ENCODE measurements at places on chromosomes 2 and 18.

DNA sequence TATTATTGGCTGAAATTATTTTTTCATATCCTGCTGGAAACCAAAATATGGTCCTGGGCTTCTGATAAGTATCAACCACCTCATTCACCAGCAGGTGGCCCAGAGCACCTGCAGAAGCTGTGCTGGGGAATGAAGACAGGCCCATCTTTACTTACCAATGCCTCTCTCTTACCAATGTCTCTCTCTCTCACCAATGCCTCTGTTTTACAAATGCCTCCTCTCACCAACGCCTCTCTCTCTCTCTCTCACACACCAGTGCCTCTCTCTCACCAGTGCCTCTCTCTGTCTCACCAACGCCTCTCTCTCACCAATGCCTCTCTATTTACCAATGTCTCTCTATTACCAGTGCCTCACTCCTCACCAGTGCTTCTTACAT lies 2.3 kb upstream of the MAL start:
- DNase-seq, result no peak

DNA sequence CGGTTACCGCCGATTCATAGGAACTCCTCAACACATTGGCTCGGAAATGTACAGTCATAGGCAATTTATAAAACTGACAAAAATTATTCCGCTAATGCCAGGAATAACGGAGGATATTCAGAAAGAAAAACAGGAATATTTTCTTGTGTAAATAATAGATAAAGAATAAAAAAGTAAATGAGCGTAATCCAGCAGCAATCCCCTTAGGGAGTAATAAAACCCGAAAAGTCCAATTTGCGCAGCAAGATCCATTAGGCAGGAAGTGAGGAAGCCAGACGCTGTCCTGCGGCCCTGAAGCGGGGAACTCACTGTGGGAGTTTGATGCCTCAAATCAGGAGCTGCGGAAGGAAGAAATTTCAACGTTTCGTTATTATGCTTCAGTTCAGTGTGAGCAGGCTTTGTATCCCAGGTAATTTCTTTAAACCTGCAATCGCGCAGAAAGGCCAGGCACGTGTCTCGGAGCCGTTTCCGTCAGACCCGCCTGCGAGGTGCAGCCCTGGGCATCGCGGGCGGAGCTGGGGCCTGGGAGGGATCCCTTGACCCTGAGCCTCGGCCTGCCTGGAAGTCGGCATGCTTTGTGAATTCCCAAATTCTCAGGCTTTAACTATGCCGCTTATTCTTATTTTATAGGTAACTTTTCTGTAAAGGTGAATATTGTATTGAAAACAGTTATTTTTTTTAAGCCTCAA lies 180.9 kb upstream of the ALKAL2 start:
- no peak for DNase-seq

GRCh38 chr18:58344861-58345463 lies 283.9 kb downstream of the ALPK2 start:
- no peak for DNase-seq

- DNase-seq, result no peak
These were observed 38.6 kb upstream of the CCDC102B start for GRCh38 chr18:68759308-68759707.

GRCh38 chr2:60002183-60002867 lies 551.1 kb downstream of the BCL11A start:
- no peak for DNase-seq

- no peak for DNase-seq
These were observed 71.2 kb downstream of the SPATS2L start for GRCh38 chr2:200377355-200378336.

DNA sequence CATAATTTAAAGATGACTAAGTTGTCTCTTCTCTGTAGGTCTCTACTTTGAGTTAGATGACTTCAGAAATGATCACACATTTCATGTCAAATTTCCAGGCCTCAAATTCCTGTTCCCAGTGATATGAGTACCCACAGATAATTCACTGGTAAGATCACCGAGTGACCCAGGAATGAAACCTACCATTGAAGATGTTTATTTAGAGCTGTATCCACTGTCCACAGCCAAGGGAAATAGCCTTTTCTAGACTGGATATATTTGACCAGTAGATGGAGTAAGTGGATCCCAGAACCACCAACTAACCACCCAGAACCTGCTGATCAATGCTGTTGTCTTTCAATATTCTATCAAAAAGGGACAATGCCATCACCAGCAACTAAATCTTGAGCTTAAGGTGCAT lies 238.8 kb downstream of the SLC8A1 start:
- DNase-seq, result no peak

DNA sequence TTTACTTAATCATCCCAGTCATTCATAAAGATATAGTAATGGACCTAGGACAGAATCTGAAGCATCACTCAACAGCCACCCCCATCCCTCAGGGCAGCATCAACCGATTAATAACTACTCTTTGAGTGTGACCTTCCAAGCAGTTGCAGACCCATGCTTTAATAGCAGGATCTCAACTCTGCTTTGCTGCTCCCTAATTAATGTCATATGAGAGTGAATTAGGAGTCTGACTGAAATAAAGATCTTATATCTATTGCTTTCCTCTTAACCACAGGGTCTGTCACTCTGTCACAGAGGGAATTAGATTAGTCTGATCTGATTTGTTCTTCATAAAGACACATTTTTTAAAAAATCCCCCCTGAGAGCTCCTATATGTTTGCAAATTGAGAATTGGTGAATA lies 46.1 kb upstream of the LRP1B start:
- no peak for DNase-seq

GRCh38 chr2:75513616-75514170 lies 47.0 kb downstream of the EVA1A start:
- no peak for DNase-seq

DNA sequence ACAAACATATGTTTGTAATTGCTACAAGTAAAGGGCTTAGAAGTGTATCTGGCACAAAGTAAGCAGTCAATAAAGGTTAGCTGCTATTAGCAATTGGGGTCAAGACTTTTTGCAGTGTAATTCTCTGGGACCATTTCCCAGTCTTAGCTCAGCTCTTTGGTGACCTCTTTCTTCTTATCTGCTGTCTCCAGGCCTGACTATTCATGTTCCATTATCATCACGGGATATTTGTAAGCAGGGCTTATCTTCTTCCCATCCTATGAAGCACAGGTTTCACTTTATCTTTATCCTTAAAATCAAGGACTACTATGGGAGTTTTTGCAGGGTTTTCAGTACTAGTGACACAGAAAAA lies 131.7 kb downstream of the DOCK10 start:
- no peak for DNase-seq

DNA sequence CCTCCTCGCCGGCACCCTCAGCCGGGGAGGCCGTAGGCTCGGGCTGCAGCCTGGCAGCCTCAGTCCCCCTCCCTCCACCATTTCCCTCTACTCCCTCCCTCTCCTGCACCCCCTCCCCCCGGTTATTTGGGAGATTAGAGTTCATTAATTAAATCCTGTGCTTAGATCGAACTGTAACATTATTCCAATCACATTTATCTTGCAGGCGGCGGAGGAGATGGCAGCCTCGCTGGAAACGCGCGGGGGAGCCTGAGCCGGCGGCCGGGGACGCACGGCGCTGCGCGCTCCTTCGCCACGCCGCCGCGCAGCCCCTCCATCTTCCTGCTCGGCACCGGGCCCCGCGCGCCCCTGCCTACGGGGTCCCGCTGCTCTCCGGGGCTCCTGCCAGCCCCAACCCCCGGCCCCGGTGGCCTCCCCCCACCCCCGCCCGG lies at the start of gene ST8SIA3:
TSS of gene ST8SIA3 (plus strand) at position 287 of the 431 bp plus-strand sequence. CDS start 290 bp downstream, outside the sequence.
- no peak for DNase-seq

DNA sequence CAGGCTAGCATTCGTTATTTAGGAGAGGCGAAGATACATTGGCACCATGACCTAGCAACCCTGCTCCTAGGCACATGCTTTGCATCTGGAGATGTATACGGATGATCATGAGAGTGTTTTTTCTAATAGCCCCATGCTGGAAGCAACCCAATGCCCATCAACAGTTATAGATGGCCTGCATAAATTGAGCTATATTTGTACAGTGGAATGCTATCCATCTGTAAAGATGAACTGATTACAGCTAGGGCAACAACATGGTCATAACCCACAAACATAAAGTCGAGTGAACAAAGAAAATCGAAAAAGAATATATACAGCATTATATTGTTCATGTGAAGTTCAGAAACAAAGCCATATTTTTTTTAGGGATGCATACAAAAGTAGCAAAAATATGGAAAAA lies 20.6 kb upstream of the CHRNA1 start:
- DNase-seq, result no peak

DNA sequence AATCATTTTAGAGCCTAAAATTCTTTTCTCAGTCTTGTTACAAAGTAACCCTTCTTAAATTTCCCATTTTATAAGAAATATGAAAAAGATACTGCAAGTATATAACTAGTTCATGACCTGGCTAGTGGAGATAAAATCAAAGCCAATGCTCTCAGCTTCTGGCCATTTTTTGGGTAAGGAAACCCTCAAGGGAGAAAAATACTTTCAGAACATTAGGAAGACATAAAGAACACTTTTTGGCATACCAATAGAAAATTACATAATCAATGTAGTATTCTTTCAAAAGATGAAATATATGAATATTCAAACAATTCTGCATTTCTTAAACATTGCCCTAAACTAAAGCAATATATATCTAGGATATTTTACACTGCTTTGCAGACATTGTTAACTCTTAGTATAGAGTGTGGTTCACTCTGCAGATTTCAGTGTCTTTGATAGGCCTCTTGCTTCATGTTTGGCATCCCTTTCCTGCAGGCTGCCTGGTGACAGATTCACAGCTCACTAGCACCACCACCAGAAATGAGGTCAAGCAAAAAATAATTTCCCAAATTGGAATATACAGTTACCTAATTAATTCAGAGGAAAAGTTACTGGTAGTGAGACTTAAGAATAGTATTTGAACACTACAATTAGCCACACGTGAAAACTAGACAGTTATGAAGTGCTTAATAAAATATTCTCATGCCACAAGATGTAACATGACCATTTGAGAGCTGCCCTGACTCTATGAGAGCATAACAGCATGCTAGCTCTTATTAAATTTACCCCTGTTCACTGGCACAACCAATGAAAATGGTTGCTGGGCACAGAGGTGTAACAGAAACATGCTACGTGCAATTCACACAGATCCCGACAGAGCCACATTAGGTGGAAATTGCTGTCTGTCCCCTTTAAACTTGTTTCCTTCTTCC lies 36.0 kb downstream of the PAIP2B start:
- no peak for DNase-seq

GRCh38 chr2:75077909-75078308 lies 119.5 kb downstream of the POLE4 start:
- DNase-seq, result no peak

GRCh38 chr2:165274698-165275097 lies 35.5 kb downstream of the SCN2A start:
- DNase-seq, result no peak

GRCh38 chr18:44409071-44409470 lies 271.6 kb upstream of the SETBP1 start:
- no peak for DNase-seq

DNA sequence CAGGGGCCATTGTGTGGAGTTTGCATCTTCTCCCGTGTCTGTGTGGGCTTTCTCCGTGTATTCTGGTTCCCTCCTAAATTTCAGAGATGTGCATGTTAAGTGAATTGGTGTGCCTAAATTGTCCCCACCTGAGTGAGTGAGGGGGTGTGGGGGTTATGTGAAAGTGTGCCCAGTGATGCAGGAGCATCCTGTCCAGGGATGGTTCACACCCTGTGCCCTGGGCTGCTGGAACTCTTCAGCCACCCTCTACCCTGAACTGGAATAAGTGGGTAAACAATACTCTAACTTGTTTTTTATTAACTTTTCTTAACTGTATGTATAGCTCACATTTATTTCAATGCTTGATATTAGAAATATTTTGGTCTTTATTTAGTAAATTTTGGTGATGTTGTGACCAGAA lies 56.0 kb downstream of the UBE2E3 start:
- DNase-seq, result no peak

DNA sequence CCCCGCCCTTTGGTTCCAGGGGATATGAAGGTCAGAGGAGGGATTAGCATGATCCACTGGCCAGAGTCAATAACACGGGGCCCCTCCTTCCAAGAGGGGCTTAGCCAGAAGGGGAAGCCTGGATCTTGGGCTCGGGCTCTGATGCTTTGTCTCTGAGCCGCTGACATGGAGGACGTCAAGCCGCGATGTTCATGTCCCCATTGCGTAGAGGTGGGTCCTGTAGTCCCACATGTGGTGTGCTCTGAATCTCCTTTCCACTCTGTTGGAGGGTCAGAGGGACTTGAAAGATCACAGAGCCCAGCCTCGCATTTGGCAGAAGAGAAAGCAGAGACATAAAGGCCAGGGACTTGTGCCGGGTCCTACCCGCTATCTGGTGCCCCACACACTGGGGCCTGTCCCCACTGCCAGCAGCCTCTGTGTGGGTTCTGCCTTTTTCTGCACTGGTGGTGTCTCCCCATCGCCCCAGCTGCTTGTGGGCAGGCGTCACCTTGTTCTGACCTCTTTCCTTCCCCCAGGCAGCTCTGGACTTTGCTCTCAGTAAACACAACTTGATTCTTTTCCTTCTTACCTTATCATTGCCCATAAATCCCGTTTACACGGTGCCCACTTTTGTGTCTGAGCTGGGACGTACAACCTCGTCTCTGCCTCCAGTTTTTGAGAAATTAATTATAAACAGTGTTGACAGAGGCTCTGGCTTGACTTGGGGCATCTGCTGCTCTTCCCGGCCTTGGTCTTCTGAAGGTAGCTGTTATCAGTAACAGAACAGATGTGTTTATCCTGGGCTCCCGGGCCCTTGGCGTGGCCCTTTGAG lies 48.8 kb downstream of the SH3BP4 start:
- no peak for DNase-seq

DNA sequence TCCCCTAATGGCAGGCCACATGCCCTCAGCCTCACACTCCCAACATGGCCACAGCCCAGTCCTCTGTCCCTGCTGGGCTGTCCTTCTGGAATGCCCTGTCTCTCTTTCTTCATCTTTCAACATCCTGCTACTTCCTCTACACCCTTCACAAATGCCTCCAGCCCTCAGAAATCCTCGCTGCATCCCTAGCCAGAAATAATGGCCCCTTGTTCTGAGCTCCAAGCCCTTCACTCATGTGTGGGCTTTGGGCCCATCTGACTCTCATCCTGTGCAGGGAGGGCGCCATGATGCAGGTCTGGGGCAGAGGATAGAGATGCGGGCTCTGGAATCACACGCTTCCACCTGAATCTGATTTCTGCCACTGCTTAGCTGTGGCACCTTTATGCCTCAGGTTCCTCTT lies 181.9 kb downstream of the TNS1 start:
- DNase-seq, result no peak

- DNase-seq, result no peak
These were observed 3.1 kb upstream of the SNED1 start for GRCh38 chr2:240995041-240996021.

DNA sequence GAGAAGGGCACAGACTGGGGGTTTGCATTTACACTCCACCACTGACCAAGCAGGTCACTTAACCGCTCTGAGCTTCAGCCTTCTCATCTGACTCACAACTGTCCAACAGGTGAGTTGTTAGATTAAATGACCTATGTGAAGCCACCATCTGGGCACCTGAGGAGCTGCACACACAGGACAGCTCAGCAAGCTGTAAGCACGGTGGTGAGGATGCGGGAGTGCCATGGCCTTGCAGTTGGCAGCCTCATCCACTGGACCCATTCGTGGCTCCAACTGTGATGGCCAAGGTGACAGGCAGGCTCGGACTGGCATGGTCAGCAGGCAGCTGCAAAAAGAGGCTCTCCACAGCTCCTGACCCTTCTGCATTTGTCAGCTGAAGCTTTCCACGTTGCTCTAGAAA lies 23.3 kb upstream of the AMMECR1L start:
- no peak for DNase-seq

Measured in H54 (cell line).